ENCODE measurements at places on chromosomes 5 and 9.

DNA sequence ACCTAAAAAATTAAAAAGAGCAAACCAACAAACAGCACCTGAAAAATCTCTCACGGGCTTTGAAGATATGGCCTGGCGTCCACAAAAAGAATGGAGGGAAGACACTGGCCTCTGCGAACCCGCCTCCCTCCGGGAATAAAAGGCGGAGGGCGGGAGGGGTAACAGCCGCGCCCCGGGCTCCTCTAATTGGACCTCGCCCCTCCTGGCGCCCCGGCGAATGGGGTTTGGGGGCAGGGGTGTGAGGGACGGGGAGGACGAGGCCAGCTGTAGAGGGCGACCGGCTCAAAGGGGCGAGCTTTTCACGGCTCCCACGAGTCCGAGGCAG is 753 bp downstream of the FANCC start:
- DNase-seq: no peak

- no peak for DNase-seq
Observed at GRCh38 chr9:121765021-121765950, 113.9 kb downstream of the DAB2IP start.

DNA sequence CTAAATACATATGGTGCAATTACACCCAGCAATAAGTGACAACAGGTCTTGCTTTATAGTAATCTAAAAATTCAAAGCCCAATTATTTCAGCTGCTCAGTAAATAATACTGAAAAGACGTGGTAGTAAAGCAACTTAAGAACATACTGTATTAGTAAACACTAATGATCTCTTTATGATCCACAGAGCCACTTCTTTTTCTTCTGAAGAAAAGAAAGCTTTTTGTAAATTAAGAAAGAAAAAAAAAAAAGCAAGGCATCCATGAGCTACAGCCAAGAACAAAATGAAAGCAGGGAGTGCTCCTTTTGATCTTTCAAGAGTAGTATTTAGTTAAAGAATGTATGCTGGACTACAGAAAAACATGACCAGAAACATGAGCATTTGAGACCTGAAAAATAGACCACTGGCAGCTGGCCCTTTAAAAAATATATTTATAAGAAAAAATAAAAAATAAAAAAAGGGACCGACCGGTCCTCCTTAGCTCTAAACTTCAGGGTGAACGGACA is 348.7 kb downstream of the GLIS3 start:
- no peak for DNase-seq

DNA sequence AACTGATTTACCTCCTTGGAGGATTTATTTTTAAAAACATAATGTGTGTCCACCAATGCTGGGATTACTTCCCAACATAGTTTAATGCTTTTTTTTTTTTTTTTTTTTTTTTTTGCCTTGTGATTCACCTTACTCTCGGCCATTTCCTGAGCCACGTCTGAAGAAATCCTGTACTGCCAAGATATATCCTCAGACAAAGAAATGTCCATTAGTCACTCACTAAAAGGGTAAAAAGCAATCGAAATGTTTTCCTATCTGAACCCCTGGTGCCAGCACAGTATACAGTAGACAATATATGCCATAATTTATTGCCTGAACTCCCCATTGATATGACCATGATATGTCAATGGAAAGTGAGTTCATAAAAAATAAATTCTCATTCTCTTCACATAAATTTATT is 344.1 kb downstream of the BNC2 start:
- DNase-seq: no peak

DNA sequence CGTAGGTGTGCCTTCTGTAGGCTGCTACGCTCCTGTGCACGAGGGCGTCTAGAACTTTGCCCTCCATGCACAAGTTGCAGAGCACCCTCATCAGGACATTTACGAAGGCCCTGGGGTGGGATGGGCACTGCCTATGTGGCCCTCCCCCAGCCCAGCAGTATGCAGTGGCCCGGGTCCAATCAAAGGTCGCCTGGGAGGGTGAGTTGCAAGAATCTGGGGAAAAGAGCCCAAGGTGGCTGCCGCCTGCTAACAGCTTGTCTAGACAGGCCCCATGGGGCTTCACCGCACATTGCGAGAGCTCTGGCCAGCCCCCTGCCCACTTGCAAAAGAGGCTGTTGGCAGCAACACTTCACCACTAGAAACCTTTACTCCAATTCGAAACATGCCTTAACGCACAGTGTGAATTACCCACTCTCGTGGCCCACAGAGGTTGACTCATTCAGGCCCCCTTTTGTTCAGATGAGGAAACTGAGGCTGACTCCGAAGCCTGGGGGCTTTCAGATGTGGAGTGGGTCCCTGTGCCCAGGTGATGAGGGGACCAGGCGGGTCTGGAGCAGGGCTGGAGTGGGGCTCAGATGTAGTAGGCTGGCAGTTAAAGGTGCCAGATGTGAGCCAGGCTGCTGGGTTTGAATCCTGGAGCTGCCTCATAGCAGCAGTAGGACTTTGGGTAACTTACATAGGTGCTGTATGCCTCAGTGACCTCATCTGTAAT is 31.8 kb upstream of the IL17B start:
- no peak for DNase-seq

DNA sequence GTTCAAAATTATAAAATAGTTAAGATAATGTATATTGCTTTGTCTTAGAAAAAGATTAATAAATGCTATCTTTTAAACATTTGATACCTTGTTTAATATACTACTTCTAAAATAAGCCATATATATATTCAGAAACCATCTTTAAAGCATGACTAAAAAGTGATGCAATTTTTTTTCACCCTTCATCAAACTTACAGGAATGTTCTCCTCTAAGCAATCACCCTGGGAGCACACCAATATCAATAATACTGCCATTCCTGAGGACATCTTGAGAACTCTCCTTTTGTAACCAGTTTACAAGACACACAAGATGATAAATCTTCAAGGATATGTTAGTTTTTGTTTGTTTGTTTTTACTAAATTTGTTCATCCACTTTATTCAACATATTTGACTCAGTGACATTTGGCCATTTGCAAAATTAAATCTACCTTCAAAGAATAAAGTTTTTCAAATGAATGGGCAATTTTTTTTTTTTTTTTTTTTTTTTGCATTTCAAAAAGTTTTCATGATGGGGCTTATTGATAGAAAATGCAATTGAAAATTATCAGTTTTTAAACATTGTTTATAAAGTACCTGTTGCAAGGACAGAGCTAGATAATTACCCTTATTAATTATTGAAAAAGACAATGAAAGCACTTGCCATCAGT is 17.2 kb downstream of the FOXD1 start:
- no peak for DNase-seq
